Stimulated activated CD8-positive, alpha-beta memory T cell treated with anti-CD3 and anti-CD28 coated beads, Interleukin-4, amount 100 ng/mL, for 1 hour (primary cell): ENCODE measurements at places on chromosomes 11 and 22.

DNA sequence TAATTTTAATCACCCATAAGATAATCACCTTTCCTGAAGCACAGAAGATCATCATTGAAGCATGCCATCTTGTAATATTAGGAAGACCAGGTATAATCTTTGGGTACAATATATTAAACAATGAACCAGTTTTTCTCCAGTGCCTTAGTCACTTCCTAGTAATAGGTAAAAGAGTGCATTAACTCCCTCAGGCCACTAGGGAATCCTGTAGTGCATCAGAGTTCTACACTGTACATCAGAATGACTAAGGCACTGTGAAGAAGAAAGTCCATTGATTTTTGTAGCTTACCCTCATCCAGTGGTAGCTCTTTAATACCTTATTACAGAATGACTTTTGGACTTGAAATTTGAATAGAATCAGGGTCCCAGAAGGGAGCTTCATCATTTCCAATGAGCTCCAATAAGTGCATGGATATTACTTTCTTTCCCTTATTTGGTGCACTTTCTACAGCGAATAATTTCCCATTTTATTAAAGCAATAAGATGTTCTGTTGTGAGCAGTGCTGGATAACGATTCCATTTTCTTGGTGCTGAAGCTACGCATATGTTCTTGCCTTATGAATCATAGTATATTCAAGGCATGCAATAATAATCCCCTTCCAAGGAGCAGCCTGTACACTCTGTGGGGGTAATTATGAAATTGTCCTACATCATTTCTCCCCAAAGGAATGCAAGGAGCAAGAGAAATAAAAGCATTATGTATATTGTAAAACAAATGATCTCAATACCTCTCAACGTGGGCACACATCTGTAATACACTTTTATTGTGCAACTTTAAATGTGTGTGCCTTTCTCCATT is 4.7 kb downstream of the C11orf87 start:
- no peak for DNase-seq

GRCh38 chr11:102382384-102382783 is 35.4 kb downstream of the BIRC2 start:
- no peak for DNase-seq

- no peak for DNase-seq
Measured at GRCh38 chr11:70769106-70769505, 370.8 kb downstream of the CTTN start.

DNA sequence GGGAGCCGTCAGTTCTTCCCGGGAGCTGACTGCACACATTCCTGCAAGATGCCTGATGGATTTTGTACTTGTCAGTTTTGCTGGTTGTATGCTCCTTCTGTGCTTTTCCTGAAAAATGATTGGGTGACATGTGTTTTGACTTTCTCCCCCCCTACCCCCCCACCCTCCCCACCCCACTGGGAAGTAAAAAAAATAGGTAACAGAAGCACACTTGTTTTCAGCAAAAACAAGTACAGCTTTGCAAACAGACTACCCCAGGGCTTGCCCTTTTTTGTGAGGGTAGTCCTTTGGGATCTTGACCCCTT is 1.1 kb downstream of the PPFIA1 start:
- no peak for DNase-seq

DNA sequence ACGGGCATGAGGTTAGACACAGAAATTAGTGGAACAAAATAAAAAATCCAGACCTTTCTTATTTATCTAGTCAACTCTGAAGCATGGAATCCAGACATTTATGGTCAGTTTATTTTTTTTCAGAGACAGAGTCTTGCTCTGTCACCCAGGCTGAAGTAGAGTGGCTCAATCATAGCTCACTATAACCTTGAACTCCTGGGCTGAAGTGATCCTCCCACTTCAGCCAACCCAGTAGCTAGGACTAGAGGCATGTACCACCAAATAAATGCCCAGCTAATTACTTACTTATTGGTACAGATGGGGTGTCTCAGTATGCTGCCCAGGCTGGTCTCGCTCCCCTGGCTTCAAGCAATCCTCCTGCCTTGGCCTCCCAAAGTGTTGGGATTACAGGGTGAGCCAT is 8.7 kb downstream of the NPAT start:
- no peak for DNase-seq

DNA sequence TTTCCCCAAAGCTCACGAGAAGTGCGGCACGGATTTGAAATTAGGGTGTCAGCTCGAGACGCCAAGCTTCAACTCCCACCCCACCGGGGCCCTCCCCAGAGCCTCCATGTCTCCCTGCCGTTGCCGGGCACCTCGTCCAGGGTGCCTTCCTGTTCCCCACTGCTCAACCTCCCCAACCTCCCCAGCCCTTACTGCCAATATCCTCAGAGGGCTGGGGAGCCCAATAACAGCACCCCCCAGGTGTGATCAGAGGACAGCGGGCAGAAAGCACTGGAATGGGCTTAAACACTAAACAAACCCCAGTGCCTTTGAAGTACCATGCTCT is 1336.4 kb downstream of the TBC1D22A start:
- no peak for DNase-seq

- peak; percentile 43 for DNase-seq
Measured at GRCh38 chr22:41237707-41238569, 2.8 kb downstream of the CHADL start.

- DNase-seq = no peak
Measured at GRCh38 chr11:2576111-2576510, 123.7 kb downstream of the KCNQ1OT1 start.

GRCh38 chr22:24723111-24723510 is 51.4 kb downstream of the PIWIL3 start:
- no peak for DNase-seq

- no peak for DNase-seq
Measured at GRCh38 chr11:94781837-94782236, 13.7 kb downstream of the AMOTL1 start.

DNA sequence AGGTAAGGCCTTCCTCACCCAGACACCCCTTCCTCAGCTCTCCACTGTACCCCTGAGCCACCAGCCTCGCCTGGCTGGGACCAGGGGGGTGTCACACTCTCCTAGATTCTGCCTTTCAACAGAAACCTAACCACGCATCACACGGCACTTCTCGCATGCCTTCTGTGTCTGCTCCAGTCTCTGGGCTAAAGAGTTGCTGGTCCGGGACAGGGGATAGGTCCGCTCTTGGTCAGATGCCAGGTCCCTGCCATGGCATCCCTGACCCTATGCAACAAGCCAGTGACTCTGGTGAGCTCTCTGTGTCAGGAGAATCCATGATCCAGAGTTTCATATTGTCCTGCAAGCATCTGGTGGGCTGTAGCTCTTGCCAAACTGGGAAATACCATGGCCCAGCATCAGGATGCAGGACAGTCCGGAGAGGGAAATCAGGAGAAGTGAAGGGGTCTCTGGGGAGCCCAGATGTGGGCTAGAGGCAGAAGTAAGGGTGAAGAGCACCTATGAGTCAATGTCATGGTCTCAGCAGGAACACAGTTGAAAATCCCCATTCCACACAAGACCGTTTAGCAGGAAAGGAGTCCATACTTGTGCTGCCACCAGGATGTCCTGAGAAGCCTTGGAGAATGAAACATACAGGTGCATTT is 14.1 kb downstream of the IGLL5 start:
- no peak for DNase-seq

DNA sequence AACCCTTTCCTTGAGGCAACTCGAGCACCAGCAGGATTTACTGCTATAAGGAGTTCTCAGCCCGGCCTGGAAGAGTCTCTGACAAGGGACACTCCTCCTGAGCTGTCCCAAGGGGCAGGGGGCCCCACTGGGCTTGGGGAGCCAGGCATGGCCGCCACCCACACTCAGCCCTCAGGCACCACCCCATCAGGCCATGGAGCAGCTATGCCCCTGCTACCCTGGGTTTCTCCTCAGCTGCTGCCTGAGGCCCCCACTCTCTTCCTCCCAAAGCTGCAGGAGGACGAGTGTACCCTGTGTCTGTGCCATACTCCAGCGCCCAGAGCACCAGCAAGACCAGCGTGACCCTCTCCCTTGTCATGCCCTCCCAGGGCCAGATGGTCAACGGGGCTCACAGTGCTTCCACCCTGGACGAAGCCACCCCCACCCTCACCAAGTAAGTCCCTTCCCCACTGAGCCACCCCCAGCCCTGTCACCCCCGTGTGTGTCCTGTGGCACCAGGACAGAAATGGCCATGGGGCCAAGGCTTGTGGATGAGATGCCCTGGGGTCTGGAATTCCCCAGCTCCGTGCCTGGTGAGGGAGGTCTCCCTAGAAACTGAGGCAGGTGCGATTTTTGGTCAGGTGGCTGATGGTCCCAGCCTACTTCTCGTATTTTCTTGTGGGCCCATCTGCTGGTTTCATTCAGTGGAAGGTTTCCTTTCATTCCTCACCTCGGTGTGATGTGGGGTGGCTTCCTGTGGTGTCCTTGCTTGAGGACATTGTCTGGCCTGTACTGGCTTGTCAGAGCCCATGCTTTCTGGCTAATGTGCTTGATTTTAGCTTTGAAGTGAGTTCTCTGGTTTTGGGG is 28.4 kb downstream of the TAB1 start:
- DNase-seq = no peak

GRCh38 chr11:64284048-64284961 is at the start of gene BAD:
Gene BAD, minus strand, starts transcription at chr11:64284665. Its CDS starts 297 bp downstream, at chr11:64284368.
- peak; percentile 88 for DNase-seq

GRCh38 chr11:131906963-131907362 is 536.5 kb downstream of the NTM start:
- DNase-seq = no peak

- no peak for DNase-seq
Measured at GRCh38 chr11:78414321-78415051, 3.1 kb downstream of the GAB2 start.

- no peak for DNase-seq
Measured at GRCh38 chr11:62077132-62077531, 46.7 kb upstream of the INCENP start.

GRCh38 chr11:120168108-120168959 is 30.4 kb upstream of the TRIM29 start:
- no peak for DNase-seq

GRCh38 chr11:70473873-70474690 is 75.8 kb downstream of the CTTN start:
- DNase-seq = no peak

GRCh38 chr22:25130462-25130861 is 69.2 kb upstream of the CRYBB3 start:
- no peak for DNase-seq

DNA sequence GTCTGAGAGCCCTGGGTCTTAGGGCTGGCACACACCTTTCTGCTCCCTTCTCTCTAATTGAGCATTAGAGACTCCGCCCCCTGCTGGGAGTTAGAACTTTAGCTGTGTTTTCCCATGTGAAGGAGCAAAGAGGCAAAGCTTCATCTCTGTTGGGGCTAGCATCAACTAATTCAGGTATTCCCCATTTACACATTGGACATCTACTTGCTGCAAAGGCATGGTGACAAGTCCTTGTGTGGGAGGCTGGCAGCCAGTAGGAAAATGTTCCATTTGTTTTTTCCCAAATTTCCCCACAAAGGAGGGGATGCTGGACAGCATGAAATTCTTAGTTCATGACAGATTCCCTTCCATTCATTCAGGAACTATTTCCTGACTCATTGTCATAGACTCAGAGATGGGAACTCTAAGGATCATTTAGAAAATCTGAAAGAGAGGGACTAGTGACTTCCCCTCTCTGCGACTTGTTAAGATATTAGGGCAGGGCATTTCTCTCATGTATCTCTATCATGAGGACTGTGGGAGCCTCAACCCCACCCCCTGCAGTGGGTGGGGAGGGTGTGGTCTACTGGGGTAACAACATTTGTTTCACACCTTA is 3.6 kb downstream of the CD44 start:
- no peak for DNase-seq

GRCh38 chr11:70610566-70611565 is 212.5 kb downstream of the CTTN start:
- no peak for DNase-seq

DNA sequence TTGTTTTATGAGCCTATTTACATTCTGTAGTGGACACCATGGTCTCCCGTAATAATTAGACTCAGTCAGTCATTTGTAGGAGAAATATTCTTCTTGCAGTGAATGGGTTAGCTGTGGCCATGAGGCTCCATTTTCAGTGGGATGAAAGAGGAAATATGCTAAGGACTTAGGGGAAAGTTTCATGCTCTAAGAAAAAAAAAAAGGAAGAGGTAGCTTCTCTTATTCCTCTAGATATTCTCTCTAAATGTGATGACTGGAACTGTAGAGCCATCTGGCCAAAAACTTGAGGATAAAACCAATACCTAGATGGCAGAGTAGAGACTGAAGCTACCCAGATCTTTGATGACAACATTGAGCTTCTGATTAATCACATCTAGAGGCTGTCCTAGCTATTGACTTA is 75.8 kb upstream of the SESN3 start:
- DNase-seq = no peak

DNA sequence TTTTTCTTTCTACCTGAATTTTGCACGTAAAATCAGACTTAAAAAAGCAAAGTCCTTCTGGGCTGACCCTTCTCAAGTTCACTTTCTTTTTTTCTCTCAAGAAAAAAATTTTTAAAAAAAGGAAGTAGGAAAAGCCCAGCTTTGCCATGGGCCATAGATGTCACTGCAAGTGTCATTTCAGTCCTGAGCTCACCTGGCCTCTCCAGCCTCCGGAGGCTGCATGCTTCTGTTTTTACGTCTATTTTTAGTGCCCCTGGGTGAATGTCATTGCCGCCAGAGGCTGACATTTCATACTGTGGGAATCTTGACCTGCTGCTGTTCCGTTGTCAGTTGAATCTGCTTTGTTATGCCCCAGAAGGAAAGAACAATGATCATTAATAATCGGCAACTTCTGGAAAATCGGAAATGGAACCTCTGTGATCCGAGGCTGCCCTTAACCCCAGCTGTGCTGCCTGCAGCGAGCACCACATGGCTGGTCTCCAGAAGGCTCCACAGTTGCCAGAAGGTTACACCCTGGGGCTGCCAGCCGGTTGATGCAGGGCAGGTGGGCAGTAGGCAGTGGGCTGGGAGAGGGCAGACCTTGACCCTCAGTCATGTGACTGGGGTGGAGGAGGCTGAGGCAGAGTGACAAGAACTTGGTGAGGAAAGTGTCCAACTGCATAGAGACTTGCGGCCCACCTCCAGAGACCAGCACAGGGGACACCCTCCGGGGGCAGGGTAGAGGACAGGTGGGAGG is 16.7 kb upstream of the MYEOV start:
- no peak for DNase-seq

DNA sequence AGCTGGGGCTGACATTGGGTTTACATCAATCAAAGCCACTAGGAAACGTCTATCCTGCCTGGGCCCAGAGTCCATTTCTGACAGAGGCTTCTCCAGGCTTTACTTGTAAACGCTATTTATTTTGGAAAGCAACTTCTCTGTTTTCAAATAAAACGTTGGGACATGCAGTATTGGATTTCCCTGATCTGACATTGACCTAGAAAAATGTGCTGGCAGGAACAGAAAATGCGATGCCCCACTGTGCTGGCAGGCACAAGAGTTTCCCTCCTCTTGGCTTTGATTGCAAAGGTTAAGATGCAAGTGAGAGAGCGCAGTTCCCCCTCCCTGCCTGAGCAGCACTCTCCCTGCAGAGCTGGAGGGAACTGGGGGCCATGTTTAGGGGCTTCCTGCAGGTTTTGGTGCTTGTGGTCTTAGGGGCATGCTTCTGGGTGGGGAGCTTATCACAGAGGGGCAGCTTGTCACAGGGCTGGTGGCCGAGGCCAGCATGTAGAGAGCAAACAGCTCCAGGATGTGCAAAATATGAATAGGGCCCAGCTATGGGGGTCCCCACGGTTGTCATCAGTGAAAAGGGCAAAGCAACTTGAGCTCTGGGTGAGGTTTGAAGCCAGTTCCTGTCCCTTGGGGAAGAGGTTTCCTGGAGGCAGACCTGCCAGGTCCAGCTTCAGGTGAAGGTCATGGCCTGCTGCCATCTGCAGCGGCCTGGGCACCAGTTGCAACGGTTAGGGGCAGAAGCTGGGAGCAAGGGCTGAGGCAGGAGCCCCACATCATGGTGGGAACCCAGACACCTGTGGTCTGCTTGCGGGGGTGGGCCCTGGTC is 42.3 kb upstream of the DKK3 start:
- no peak for DNase-seq
